ENCODE measurements at places on chromosomes 6 and 20.

GRCh38 chr6:41846666-41847237 is 48.4 kb downstream of the USP49 start:
- peak; percentile 63 for DNase-seq

GRCh38 chr20:6074145-6074561 is 20.3 kb upstream of the LRRN4 start:
- DNase-seq, result no peak

- DNase-seq, result peak; percentile 78
Measured at GRCh38 chr20:33433465-33434234, 9.9 kb downstream of the SNTA1 start.

DNA sequence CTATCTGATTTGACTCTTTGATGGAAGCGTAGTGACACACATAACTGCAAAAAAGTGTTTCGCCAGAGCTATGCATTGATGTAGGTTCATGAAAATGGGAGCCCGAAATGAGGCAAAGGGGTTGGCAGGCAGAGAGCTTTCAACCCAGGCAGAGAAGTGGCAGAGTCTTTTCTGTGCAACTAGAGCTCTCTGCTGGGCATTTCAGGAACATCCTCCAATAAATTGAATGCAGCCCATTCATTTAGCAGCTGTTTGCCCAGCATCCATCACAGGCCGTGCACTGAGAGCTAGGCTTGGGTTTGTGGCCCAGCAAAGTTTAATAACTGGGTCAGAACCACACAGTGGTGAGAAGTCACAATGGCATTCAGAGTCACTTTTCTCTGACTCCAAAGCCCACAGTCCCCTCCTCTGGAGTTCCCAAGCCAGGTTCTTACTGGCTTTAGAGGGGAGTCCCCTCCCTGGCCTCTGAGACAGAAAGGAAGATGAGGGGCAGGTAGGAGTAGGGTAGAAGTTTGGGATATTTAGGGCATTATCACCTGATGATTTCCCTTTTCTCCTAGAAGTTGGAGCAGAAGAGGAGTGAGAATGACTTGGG is 31.8 kb upstream of the ELMO2 start:
- peak; percentile 89 for DNase-seq

DNA sequence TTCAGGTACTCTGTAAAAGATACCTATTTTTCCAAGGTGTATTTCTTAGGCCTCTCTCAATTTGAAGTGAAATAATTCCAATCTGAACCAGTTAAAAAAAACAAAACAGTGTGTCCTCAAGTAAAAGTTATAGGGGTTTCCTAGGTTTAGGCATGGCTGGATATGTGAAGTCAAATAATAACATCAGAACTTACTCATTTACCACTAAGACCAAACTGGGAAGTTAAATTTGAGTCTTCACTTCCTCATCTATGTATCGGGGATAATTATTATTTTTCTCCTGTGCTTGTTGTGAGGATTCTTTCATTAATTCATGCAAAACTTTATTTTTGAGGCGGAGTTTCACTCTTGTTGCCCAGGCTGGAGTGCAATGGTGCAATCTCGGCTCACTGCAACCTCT is 86.2 kb upstream of the PTPRK start:
- DNase-seq, result no peak

DNA sequence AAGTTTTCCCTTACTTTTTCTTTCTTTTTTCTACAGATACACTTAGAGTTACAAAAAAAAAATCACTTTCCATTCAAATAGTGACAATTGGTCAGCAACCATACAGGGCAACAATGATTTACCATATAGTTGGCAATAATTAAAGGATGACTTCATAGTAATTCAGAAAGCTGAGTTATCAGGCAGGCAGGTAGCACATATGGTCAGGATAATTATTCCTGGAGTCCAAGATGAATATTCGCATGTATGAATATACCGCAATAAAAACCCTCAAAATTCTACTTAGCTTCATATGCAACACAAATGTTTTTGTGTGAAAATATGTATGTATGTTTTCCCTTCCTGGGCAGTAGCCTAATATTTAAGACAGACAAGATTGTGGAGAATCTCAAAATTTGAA is 34.5 kb downstream of the COL19A1 start:
- DNase-seq, result no peak

DNA sequence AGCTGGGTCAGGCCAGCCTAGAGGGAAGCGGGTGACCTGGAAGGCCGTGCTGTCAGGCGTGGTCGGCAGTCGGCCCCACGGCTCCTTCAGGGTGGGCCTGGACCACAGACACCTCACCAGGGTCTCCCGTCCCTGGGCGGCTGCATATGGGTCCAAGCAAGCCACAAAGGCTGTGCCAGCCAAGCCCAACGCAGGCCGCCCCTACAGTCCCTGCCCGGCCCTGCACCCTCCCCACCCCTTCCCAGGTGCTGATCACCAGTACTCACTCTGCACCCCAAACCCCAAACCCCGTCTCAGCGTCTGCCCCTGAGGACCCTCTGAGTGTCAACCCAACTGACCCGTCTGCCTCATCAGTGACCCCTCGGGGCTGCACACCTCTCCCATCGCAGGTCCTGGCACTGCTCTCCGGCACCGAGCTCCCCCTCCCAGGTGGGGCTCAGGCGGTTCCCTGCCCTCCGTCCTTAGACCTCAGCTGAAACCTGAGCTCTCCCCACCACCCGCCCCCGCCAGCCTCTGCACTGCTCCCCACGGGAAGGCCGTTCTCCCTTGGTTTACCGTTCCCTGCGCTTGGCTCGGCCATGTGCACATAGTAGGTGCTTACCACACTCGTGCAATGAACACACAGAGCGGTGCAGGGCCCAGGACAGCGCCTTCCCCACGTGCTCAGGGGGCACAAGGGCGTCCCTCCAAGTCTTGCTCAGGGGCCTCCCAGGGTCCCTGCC is 1.5 kb upstream of the PPDPF start:
- DNase-seq, result no peak

DNA sequence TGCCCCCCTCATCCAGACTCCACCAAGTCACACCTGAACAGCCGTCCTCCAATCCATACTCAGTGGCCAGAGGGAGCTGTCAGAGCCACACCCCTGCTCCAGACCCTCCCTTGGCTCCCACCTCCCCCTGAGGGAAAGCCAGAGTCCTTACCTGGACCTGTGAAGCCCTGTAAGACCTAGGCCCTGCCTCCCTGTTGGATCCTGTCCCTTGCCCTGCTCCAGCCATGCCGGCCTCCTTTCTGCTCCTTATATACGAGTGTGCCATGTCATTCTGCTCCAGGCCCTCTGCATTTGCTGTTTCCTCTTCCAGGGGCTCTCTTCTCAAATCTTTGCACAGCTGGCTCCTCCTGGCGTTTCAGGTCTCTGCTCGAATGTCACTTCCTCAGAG is 100.3 kb upstream of the MYL9 start:
- DNase-seq, result no peak

GRCh38 chr6:83867527-83868161 is 8.2 kb downstream of the CYB5R4 start:
- peak; percentile 31 for DNase-seq

DNA sequence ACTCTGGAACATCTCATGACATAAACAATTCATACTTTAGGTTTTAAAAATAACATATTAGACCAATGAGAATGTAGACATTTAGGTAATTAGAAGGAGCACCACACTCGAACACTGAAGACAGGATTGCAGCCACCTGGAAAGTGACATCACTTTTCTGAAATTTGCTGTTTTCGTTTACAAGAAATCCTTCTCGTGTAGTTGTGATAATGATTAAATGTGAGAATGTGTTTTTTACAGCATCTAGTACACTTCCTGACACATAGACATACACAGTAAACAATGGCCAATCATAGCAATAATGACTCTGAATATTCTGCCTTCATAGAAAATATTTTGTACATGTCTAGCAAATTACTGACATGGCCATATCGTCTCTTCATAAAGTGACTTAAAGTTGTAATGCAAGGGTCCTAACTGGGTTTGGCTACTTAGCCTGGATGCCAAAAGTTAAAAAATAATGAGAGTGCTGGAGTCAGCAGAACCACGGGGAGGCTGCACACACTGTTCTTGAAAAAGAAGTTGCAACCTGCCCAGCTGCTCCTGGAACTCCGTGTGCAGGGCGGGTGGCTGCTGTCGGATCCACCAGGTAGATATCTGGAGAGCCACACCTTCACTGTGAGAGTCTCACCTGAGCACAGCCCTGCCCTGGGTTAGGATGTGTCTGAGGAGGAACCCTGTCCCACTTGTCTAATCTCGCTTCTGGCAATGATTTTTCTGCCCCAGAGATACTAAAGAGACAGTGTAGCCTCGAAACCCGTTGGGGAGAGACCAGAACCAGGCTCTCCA is 212.9 kb downstream of the QKI start:
- DNase-seq, result no peak

GRCh38 chr6:166957805-166958076 is 1.4 kb upstream of the RNASET2 start:
- no peak for DNase-seq

DNA sequence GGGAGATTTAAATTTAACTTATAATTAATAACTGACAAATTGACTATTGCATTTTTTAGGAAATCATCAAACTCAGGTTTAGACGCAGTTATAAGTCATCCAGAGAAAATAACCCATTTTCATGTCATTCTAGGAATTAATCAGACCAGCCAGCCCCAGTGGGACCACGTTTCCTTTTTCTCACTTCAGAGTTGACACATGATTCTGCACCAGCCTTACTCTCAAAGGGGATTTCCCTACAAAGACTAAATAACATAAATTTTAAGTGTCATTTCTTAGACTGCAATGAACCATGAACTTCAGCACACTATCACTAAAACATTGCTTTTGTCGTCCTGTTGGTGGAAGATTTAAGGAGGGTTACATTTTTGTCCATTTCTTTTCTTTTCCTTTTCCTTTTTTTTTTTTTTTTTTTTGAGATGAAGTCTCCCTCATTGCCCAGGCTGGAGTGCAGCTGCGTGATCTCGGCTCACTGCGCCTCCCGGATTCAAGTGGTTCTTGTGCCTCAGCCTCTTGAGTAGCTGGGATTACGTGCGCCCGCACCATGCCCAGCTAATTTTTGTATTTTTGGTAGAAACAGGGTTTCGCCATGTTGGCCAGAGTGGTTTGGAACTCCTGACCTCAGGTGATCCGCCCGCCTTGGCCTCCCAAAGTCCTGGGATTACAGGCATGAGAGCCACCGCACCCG is 3.6 kb downstream of the IPCEF1 start:
- no peak for DNase-seq

- DNase-seq, result no peak
Measured at GRCh38 chr6:109979033-109979921, 1.2 kb downstream of the GPR6 start.

GRCh38 chr20:5511082-5511481 is 194.3 kb upstream of the PROKR2 start:
- no peak for DNase-seq

- no peak for DNase-seq
Measured at GRCh38 chr20:60136645-60137401, 178.6 kb downstream of the CDH26 start.

DNA sequence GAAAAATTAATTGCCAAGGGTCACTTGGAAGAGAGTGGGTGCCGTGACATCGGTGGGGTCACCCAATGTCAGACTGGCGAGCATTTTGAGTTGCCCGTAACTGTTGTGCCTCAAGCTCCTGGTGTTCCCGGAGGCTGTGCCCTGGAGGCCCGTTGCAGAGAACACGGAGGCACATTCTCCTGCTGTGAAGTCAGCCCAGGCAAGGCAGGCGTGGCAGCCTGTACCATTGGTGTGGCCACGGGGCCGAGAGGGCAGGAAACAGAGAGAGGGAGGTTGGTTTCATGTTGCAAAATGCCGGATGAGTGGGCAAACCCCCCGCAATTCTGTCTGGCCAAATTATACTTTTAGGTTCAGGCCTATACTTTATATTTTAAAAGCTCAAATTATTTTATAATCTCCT is 81.2 kb downstream of the THBS2 start:
- DNase-seq, result no peak

GRCh38 chr20:24825591-24825990 is 123.5 kb upstream of the CST7 start:
- DNase-seq, result no peak

- DNase-seq, result no peak
Measured at GRCh38 chr6:116191881-116192280, 62.0 kb downstream of the TSPYL4 start.

DNA sequence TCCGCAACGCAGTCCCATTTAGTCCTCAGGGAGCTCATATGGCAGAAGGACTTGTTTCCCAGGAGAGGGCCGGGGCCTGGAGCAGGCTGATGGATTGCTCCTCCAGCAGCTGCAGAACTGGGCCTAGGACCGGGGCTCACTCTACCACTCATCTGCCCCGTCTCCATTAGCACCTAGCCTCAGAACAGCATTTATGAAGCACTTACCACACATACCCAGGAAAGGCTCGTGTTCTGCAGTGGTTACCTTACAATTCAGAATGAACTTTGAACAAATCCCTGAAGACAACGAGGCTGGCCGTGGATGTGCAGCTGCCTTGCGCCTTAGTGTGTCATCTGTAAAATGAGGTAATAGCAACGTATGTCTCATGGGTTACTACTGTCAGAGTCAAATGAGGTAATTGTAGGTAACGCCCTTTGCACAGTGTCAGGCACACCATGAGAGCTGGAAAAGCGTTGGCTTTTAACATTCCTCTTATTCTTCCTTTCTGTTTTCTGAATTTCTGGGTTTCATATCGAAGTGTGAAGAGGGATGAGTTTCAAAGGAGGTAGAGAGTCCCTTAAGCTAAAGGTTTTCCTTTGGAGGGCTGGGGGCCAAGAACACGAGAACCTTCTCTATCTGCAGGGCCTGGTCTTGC is 46.3 kb upstream of the CD93 start:
- no peak for DNase-seq

DNA sequence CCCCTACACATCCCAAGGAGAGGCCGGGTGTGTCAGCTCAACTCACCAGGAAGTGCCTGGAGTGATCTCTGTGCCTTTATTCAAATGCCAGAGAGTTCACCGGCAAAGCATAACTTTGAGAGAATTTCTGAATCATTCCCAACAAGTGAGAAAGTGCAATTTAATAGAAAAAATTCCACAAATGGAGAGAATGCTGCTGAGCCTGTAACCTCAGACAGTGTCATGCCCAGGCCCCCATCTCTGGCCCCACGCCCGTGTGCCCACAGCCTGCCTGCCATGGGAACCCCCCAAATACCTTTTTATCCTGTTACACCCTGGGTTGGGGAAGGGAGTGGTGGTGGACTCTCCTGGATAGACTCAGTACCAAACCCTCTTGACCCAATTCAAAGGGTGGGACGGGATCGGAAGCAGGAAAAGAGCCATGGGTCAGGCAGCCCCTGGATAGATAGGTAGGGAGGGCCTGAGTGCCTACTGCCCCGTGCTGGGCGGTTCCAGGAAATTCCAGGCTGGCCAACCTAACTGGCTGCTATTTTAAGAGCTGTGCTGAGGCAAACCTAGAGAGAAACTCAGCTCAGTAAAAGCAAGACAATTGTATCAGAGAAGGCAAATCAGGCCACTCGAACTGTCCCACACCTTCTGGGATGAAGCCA is 179.0 kb upstream of the FOXA2 start:
- no peak for DNase-seq

All from Ammon's horn (tissue), 1 donor.